Pancreas (tissue), 10 donors: ENCODE measurements at places on chromosomes 7 and 10.

GRCh38 chr7:24899905-24900304 is 80.1 kb downstream of the OSBPL3 start:
- H3K27me3 ChIP-seq = no peaks in the 10 kb centered on the region
- no peak for DNase-seq
- no peaks in the 10 kb centered on the region for H3K36me3 ChIP-seq
- H3K27ac ChIP-seq = no peak overlapping the region
- no peak overlapping the region for H3K4me3 ChIP-seq

DNA sequence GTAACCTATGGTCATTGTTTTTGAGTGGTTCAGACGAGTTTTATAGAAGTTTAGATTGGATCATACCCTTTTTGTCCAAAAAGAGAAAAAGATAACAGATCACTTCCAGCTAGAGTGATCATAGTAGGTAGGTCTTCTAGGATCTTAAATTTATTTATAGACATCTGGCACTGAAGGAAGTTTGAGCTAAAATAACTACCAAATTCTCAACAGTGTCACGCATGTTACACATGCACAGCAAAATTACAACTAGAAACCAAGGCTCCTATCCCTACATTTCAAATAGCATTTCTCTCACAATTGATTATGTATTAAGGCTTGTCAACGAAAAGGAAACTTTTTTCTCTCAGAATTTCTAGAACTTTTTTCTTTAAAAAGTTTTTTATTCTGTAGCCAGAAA is 2.3 kb downstream of the CALU start:
- H3K4me3 ChIP-seq = no peak overlapping the region
- peaks cover 39% of the 10 kb centered on the region for H3K4me1 ChIP-seq

- DNase-seq = no peak
- H3K27ac ChIP-seq = no peak overlapping the region
- H3K27me3 ChIP-seq = no peaks in the 10 kb centered on the region
- H3K4me1 ChIP-seq = no peaks in the 10 kb centered on the region
- no peaks in the 10 kb centered on the region for H3K36me3 ChIP-seq
Observed at GRCh38 chr7:77575187-77575586, 38.1 kb downstream of the PTPN12 start.

- H3K4me3 ChIP-seq = no peak overlapping the region
- no peaks in the 10 kb centered on the region for H3K4me1 ChIP-seq
- H3K27me3 ChIP-seq = no peaks in the 10 kb centered on the region
- no peak for DNase-seq
- H3K27ac ChIP-seq = no peak overlapping the region
Observed at GRCh38 chr10:116073001-116073400, 200.0 kb downstream of the GFRA1 start.

- no peaks in the 10 kb centered on the region for H3K4me1 ChIP-seq
- no peaks in the 10 kb centered on the region for H3K36me3 ChIP-seq
- no peak overlapping the region for H3K4me3 ChIP-seq
- H3K27ac ChIP-seq = no peak overlapping the region
Observed at GRCh38 chr10:130878131-130878530, 433.4 kb downstream of the TCERG1L start.

GRCh38 chr7:33114976-33115375 is 5.8 kb upstream of the RP9 start:
- no peak overlapping the region for H3K27ac ChIP-seq
- no peaks in the 10 kb centered on the region for H3K36me3 ChIP-seq
- no peaks in the 10 kb centered on the region for H3K4me1 ChIP-seq
- no peak for DNase-seq
- no peaks in the 10 kb centered on the region for H3K27me3 ChIP-seq
- no peak overlapping the region for H3K4me3 ChIP-seq

DNA sequence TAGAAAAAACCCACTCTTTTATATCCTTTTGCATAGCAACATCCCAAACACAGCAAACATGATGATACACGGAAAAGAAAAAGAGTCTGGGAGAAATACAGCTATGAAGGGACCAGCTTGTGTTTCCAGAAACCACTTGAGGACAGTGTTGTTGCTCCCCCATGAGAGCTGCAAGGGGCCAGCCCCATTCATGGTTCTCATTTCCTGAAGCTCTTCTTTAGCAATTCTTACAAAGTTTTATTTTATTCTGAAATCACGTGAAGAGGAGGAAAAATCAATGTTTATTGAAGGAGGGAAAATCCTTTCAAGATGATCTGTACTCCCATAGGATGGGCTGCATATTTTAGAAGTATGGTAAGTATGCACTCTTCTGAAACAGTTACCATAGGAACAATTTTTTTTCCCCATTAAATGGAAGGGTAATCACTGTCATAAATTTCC is 17.5 kb upstream of the PRTFDC1 start:
- H3K27ac ChIP-seq = no peak overlapping the region
- H3K36me3 ChIP-seq = no peaks in the 10 kb centered on the region
- H3K27me3 ChIP-seq = no peaks in the 10 kb centered on the region
- H3K4me3 ChIP-seq = no peak overlapping the region
- H3K4me1 ChIP-seq = no peaks in the 10 kb centered on the region

- no peak for DNase-seq
- no peaks in the 10 kb centered on the region for H3K4me1 ChIP-seq
- no peak overlapping the region for H3K4me3 ChIP-seq
- no peak overlapping the region for H3K27ac ChIP-seq
Observed at GRCh38 chr7:28192786-28193585, 12.4 kb upstream of the JAZF1 start.

DNA sequence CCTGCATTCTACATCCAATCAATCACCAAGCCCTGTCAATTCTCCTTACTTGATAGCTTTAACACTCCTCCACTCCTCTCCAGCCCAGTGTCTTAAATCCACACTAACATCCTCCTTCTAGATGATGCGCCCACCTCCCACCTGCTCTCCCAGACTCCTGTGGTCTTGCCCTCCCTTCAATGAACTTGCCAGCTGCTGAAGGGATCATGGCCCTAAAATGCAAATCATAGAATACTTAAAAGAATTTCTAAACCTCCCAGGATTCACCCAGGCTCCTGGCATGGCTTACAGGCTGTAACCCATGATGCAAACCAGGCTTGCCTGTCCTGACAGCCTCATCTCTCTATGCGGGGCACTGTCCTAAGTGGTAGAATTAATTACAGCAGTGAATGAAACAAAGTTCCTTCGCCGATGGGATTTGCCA is 43.6 kb downstream of the SYPL1 start:
- no peaks in the 10 kb centered on the region for H3K27me3 ChIP-seq
- no peak for DNase-seq
- peaks cover 22% of the 10 kb centered on the region for H3K4me1 ChIP-seq
- no peaks in the 10 kb centered on the region for H3K36me3 ChIP-seq

- peak; percentile 61 for DNase-seq
- no peak overlapping the region for H3K27ac ChIP-seq
- no peaks in the 10 kb centered on the region for H3K4me1 ChIP-seq
- H3K27me3 ChIP-seq = no peaks in the 10 kb centered on the region
- H3K4me3 ChIP-seq = no peak overlapping the region
Observed at GRCh38 chr7:112898432-112899290, 108.5 kb upstream of the TMEM168 start.

- no peak overlapping the region for H3K27ac ChIP-seq
- no peaks in the 10 kb centered on the region for H3K4me1 ChIP-seq
- no peaks in the 10 kb centered on the region for H3K27me3 ChIP-seq
Observed at GRCh38 chr10:124362568-124362967, 56.2 kb downstream of the OAT start.

GRCh38 chr10:34641147-34641912 is 173.8 kb downstream of the PARD3 start:
- H3K36me3 ChIP-seq = no peaks in the 10 kb centered on the region
- no peak overlapping the region for H3K4me3 ChIP-seq
- no peak for DNase-seq

GRCh38 chr10:59383436-59383835 is 21.1 kb upstream of the FAM13C start:
- no peak overlapping the region for H3K4me3 ChIP-seq
- DNase-seq = no peak
- no peaks in the 10 kb centered on the region for H3K36me3 ChIP-seq
- no peaks in the 10 kb centered on the region for H3K4me1 ChIP-seq

- DNase-seq = no peak
- H3K4me1 ChIP-seq = peaks cover 8% of the 10 kb centered on the region
- H3K36me3 ChIP-seq = no peaks in the 10 kb centered on the region
- H3K4me3 ChIP-seq = peak overlapping the region; percentile 47
- H3K27ac ChIP-seq = peak overlapping the region; percentile 98
Observed at GRCh38 chr10:101000127-101000914, 713 bp downstream of the LZTS2 start.

GRCh38 chr7:142948603-142949002 is 9.3 kb downstream of the LLCFC1 start:
- no peaks in the 10 kb centered on the region for H3K36me3 ChIP-seq
- H3K4me3 ChIP-seq = no peak overlapping the region
- H3K4me1 ChIP-seq = no peaks in the 10 kb centered on the region

DNA sequence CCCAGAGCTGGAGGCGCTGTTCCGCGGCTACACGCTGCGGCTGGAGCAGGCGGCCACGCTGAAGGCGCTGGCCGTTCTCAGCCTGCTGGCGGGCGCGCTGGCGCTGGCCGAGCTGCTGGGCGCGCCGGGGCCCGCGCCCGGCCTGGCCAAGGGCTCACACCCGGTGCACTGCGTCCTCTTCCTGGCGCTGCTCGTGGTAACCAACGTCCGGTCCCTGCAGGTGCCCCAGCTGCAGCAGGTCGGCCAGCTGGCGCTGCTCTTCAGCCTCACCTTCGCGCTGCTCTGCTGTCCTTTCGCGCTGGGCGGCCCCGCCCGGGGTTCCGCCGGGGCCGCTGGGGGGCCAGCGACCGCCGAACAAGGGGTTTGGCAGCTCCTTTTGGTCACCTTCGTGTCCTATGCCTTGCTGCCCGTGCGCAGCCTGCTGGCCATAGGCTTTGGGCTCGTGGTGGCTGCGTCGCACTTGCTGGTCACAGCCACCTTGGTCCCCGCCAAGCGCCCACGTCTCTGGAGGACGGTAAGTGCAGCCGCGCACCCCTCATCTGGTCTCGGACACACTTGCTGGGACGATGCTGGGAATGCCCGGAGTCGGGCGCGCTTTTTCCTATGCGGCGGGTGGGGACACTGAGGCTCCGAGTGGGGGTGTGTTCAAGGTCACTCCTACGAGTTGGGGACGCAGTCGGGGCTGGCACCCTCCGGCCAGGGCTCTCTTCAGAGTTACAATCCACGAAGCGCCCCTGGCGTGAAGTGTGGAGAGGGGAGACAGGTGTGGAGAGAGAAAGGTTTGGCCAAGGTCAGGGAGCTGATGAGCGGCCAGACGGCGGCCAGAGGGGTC is 717 bp downstream of the ADCY1 start:
- no peaks in the 10 kb centered on the region for H3K36me3 ChIP-seq
- peak overlapping the region; percentile 37 for H3K4me3 ChIP-seq
- H3K4me1 ChIP-seq = no peaks in the 10 kb centered on the region
- no peak overlapping the region for H3K27ac ChIP-seq
- DNase-seq = peak; percentile 80
- no peaks in the 10 kb centered on the region for H3K27me3 ChIP-seq

DNA sequence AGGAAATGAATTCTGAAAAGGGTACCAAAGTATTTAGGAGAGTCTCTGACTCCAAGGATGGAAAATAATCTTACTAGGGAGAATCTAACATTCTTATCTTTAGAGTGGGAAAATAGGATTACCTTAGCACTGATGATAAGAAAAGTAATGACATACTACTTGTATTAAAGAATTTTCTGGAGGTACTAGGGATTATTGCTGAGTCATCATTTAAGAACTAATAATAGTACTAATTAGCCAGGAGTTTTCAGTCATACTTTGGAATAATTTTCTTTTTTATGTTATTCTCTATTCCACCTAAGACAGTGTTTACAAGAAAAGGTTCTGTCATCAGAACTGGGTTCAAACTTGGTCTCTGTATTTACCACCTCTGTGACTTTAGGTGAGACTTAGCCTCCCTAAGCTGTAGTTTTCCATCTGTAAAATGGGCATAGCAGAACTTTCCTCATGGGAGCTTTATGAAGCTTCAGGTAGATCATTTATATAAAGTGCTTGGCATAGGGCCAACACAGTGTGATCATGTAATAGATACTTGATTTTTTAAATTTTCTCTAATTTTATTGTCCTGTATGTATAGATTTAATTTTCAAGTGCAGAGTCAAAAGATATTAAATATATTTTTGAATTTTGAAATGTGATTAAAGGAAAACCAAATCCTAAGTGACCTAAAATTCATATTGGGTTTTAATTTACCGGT is 20.4 kb downstream of the ITGB8 start:
- no peak for DNase-seq
- no peak overlapping the region for H3K27ac ChIP-seq
- H3K36me3 ChIP-seq = no peaks in the 10 kb centered on the region
- H3K4me3 ChIP-seq = no peak overlapping the region
- no peaks in the 10 kb centered on the region for H3K27me3 ChIP-seq
- H3K4me1 ChIP-seq = no peaks in the 10 kb centered on the region

- no peak for DNase-seq
- no peak overlapping the region for H3K27ac ChIP-seq
- H3K36me3 ChIP-seq = no peaks in the 10 kb centered on the region
- H3K4me1 ChIP-seq = peaks cover 5% of the 10 kb centered on the region
Observed at GRCh38 chr10:128124813-128125403, 1.3 kb downstream of the MKI67 start.

GRCh38 chr7:82263920-82264782 is 179.4 kb downstream of the CACNA2D1 start:
- no peaks in the 10 kb centered on the region for H3K4me1 ChIP-seq
- no peaks in the 10 kb centered on the region for H3K27me3 ChIP-seq
- DNase-seq = no peak

GRCh38 chr10:119305860-119306513 is 98.6 kb downstream of the GRK5 start:
- H3K4me3 ChIP-seq = no peak overlapping the region
- no peaks in the 10 kb centered on the region for H3K36me3 ChIP-seq
- H3K27ac ChIP-seq = no peak overlapping the region

- H3K36me3 ChIP-seq = no peaks in the 10 kb centered on the region
- no peak overlapping the region for H3K27ac ChIP-seq
- H3K4me3 ChIP-seq = no peak overlapping the region
- H3K27me3 ChIP-seq = no peaks in the 10 kb centered on the region
- DNase-seq = no peak
- H3K4me1 ChIP-seq = no peaks in the 10 kb centered on the region
Observed at GRCh38 chr7:9945131-9945530, 1028.5 kb upstream of the PHF14 start.

GRCh38 chr10:25696013-25696708 is 237.9 kb upstream of the MYO3A start:
- no peak for DNase-seq
- H3K27me3 ChIP-seq = no peaks in the 10 kb centered on the region
- H3K4me1 ChIP-seq = no peaks in the 10 kb centered on the region
- H3K36me3 ChIP-seq = no peaks in the 10 kb centered on the region
